Kidney capillary endothelial cell (primary cell): ENCODE measurements at places on chromosomes 16 and 17.

DNA sequence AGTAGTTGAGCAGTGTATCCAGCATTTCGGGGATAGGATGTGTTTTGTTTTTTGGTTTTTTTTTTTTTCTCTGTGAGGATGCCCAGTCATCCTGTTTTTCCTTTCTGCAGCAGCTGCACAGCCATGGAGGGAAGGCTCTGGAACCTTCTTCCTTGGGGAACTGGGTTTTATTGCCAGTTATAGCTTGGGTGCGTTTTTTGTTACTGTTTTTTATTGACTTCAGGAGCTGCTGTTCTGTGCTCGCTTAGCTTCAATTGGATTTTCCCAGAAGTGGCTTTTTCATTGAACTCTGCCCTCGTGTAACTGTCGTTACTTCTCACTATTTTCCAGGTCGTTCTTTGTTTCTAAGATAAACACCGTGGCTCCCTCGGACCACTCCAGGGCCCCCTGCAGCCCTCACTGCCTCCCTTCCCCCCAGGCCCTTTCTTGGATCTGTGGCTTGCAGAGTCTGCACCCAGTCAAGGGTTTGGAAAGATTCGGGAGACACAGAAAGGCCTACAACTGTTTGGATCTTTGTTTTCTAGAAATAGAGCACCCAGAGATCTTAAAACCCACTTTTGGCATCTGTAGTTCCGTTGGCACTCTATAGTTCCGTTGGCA lies 119.7 kb upstream of the CACNG5 start:
- DNase-seq: no peak

DNA sequence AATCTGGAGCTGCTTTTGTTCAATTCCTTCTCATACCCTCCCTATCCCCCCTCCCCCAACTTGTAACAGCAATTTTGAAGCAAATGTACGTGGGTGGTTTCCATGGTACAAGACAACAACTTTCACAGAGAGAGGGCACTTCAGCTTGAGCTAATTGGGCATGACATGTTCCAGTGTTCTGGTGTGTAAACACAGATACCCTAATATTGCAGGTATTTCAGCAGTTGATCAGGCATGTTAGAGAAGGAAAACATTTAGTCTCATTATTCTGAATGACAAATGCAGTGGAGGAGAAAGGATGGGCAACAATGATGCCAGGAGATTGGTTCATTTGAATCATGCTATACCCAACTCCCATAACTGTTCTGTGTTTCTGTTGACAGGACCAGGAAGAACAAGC lies 137.5 kb downstream of the TRIM37 start:
- DNase-seq: no peak

DNA sequence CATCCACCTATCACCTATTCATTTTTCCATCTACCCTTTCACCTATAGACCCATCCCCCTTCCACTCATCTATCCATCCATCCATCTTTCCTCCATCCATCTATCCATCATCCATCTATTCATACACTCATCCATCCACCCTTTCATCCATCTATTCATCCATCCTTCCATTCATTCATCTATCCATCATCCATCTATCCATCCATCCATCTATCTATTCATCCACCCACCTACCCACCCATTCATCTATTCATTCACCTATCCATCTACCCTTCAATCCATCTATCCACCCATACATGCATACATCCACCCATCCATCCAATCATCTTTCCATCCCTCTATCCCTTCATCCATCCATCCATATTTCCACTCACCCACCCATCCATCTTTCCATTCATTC lies 63.3 kb downstream of the C17orf67 start:
- no peak for DNase-seq

GRCh38 chr16:79469999-79470398 lies 130.5 kb downstream of the MAF start:
- no peak for DNase-seq

GRCh38 chr16:20598832-20599469 lies 22.8 kb upstream of the ACSM2B start:
- DNase-seq: no peak

- DNase-seq: no peak
These were observed 22.6 kb upstream of the CBFA2T3 start for GRCh38 chr16:88999457-89000206.

- no peak for DNase-seq
These were observed 455.6 kb downstream of the HS3ST3B1 start for GRCh38 chr17:14756479-14756878.
